Naive thymus-derived CD8-positive, alpha-beta T cell (primary cell): ENCODE measurements at places on chromosomes 7 and 10.

- no peak for DNase-seq
These were observed 32.6 kb downstream of the DDIT4 start for GRCh38 chr10:72306215-72306760.

DNA sequence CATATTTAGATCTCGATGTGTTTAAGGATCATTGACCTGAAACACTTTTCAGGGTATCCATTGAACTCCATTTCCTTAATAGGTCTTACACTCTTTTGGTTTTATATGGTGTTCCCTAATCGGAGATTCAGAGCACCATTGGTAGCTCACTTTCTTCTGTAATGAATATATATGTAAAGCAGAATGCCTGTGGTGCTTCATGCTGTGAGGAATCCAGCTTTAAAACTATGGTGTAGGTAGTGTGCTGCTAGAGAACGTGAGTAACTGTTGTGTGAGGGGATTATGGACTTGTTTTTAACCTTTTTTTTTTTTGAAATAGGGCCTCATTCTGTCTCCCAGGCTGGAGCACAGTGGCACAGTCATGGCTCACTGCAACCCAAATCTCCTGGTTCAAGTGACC, 376.9 kb upstream of the LRGUK start:
- DNase-seq, result no peak

DNA sequence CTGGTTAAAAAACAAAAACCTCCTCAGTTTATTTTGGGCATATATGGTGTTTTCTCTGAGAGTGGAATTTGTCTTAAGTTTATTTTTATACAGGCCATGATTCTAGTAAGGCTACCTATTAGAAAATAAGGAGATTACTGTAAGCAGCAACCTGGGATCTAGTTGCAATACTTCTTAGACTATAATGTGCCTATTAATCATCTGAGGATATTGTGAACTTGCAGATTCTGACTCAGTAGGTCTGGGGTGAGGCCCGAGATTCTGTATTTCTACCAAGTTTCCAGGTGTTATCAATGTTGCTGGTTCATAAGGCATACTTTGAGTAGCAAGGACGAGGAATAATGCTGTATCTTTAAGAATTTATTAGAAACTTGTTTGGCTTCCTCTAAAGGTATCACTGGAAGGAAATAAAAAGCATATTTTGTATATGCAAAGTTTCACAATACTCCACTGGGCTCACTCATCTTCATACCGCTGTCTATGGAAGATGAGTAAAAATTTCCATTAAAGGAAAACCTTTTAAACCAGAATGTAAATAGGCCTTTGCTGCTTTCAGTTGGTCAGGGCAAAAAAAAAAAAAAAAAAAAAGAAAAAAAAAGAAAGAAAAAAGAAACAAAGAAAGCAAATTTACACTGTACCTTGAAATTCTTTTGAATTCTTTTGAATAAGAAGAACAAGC, 105.8 kb downstream of the BMPER start:
- DNase-seq, result no peak

DNA sequence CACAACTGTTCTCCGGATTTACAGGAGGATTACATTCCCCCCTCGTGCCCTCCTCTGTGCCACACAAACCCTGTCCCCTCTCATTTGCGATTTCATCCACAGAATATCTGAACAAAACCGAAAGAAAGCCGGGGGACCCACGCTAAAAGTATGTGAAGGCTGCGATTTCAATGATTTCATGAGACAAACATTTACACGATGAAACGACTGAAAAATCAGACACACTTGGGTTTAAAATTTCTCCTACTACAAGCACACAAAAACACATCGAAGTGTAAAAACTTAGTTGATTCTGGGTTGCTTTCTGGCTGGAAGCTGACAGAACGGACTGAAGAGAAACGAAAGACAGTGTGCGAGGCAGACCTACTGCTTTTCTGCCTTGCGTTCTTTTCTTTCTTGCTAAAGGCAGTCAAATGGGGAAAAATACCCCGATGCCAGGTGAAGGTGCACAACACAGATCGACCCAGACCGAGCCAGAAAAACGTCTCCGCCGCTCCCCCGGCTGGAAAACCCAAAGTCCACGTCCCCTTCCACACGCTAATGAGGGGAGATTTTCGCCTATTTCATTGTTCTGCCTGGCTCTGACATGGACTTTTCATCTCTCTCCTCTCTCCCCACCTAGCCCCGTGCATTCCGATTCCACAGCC, 1.2 kb downstream of the HIPK2 start:
- DNase-seq, result peak; percentile 10

- no peak for DNase-seq
These were observed 535.8 kb downstream of the SDK1 start for GRCh38 chr7:3836855-3837254.

DNA sequence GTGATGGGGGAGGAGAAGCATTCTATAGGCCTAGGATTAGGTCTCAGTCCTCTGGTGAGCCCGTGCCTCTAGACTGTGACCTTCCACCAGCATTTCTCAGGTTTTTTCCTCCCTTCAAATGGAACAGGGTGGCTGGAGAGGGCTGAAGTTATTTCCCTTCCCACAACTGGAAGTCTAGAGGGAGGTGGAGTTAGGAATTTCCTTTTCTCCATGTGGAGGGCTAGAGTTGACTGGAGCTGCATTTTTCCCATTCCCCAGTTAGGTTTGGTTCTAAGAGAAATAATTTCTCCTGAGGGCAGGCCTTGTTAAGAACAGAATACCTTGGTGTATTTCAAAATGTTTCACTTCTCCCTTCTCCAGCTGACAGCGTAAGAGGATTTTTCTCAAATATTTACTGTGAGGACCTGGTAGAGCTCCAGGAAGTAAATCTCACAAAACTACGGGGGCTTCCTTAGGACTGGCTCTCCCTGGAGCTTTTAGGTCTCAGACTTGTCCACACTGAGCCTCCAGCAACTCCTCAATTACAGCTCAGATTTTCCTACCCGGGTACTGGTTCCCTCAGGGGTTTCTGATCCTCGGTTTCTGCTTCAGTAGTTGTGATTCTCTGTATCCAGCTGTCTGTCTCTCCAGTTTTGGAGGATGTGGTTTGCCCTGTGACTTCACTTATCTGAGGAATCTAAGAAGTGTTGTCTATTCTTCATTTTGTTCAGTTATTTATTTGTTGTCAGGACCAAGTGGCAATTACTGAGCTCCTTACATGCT, 6.0 kb upstream of the REEP3 start:
- DNase-seq, result no peak

DNA sequence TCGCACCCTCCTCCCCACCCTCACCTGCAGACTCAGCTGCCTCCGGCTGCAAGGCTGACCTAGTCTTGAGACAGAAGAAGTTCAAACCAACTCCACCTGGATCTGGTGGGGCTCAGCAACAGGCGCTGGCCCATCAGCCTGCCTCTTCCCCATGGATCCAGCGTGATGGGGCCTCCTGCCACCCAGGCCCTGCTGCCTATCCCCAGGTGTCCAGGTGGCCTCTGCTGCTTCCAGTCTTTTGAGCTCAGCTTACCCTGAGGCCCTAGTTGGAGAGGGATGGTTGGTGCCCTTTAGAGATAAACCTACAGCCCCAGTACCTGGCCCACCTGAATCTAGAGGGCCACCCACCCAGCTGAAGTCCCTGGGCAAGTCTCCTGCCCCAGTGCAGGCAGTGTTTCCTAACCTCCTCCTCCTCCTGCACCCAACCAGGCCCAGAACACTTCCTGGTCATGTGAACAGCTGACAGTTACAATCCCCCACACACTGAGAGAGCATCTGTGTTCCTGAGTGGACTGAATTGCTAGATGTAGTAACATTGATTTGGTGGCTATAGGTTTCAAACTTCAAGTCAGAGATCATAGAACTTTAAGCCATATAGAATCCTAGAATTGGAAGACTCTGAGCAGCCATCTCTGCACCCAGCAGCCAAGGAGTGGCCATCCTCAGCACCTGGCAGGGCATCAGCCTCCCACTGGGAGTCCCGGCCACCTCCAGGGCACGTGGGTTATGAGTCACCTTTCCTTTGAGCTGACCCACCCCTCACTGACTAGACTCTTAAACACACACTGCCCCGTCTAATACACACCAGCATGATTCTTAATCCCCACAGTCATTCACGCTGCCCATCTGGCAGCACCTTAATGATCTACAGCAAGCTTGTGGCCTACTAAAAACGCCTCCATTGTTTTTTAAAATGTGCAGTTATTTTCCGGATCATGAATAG, 51.9 kb downstream of the ALOX5 start:
- DNase-seq, result no peak

- no peak for DNase-seq
These were observed 48.7 kb upstream of the RHOBTB1 start for GRCh38 chr10:60992636-60993035.

GRCh38 chr10:87092861-87093631, 1.6 kb downstream of the GLUD1 start:
- peak; percentile 18 for DNase-seq

DNA sequence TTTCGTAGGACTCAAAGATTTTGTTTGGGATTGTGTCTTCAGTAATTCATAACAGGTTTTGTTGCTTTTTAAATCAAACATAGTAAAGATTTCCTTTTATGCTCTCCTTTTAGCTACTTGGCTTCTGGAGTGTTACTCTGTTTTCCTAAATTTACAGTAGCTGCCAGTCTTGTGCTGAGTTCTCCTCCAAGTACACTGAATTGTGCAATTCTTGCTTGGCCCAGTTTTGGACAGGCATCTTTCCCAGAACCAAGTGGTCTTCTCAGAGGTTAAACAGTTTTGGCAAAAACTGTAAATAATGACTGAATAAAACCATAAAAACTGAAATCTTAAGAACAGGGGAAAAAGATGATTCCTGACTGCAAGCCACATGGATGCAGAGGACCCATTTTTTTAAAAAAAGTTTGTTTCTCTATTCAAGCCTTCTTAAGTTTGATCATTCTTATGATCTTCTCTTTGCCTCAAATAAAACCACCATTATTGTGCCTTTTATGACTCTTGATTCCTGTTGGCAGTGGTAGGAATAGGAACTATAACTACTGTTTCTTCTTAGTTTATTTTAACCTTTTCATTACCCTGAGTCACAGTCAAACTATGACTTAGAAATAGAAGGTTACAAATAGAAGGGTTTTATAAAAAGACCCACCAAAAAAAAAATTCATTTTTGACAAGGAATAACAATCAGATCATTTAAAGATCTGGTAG, 88.0 kb downstream of the MDFIC start:
- DNase-seq, result no peak

DNA sequence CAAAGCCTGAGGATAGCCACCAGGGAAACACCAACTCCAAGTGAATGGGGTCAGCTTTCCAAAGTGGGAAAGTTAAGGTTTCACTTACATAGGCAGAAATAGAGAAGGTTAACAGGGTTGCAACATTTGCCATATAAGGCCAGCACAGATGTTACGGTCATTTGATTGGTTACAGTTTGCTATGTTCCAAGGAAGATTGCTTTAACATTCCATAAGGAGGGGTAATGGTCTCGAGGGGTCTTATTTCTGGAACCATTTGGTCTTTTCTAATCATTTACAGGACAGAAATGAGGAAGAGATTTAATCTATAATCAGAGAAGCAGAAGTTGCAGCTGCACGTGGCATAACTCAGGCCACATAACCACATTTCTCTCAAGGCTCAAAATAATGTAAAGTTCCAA, 679.4 kb upstream of the C7orf33 start:
- no peak for DNase-seq

- no peak for DNase-seq
These were observed 184.7 kb downstream of the VTI1A start for GRCh38 chr10:112631501-112632400.

GRCh38 chr10:36675458-36675880, 449.9 kb upstream of the ANKRD30A start:
- DNase-seq, result no peak

GRCh38 chr10:86172301-86172700, 194.3 kb downstream of the GRID1 start:
- DNase-seq, result no peak

- DNase-seq, result no peak
These were observed 58.0 kb downstream of the PDSS1 start for GRCh38 chr10:26755443-26755903.

DNA sequence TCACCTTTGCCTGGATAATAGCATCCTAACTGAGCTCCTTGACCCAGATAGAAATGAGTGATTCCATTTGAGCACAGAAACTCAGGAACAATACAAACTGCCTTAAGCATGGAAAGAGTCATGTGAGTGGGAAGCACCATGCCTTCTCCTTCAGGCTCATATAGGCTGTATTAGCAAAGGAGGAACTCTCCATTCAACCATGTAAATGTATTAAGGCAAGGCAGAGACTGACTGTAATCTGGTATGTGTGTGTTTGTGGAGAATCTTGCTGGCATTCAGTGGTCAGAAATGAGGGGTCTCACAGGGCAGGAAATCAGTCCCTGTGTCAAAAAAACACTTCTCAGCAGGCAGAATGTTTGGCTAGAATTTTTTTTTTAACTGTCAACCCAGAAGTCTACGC, 40.2 kb downstream of the COA1 start:
- no peak for DNase-seq

DNA sequence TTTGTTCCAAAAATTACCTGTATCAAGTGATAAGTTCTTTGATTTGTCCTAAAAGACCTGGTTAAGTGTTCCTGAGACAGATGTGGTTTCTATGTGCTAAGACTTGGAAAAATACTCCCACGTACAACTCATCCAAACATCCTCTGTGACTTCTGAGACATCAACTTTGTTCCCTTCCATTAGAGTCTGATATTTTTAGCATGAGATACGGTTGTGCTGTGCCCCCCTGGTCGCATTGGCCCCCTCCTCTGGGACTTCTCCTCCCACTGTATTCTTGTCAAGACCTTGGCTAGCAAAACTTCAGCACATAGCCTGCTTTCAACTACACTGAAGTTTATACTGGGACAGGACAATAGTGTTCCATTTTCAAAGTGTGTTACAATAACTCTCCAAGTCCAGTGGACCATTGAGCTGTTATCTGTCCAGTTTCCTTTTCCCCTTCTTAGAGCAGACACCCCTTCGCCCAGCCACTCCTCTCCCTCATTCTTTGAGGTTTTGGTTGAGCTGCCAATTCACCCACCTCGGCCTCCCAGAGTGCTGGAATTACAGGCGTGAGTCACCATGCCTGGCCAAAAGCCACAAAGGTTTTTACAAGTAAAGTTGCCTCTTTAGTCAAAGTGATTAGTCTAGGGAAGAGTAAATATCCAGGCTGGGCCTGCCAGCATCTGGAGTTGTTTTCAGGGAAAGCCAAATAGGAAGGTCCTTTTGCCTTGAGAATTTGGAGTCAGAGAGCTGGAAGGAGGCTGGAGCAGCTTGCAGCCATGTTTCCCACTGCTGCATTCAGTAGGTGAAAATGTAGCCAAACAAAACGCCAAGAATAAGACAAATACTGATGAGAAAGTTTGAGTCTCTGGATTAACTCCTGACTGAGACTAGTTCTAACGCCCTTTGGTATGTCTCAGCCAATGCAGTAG, 17.8 kb upstream of the PDLIM1 start:
- no peak for DNase-seq

DNA sequence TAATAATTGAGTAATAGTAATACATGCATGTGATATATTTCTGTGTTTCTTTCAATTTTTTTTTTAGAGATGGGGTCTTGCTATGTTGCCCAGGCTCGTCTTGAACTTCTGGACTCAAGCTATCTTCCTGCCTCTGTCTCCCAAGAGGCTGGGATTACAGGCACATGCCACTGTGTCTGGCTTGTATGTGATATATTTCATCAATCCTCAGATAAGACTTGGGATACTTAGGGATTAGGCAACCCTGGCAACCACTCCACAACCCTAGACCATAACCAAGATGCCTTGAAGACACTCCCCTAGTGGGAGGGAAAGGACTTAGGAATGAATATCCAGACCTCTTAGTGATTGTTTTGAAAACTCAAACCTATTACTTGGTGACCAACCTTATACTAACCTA, 154.8 kb downstream of the CCDC3 start:
- no peak for DNase-seq

GRCh38 chr7:7212612-7213011, 30.3 kb downstream of the C1GALT1 start:
- no peak for DNase-seq
